Activated T-cell treated with anti-CD3 and anti-CD28 coated beads, Interleukin-2, amount 50 U/mL, for 4 hours (primary cell): ENCODE measurements at places on chromosomes 4 and X. TPM values are rescaled to one million over a fixed set of nuclear protein-coding genes. Genes with fewer than 3 reads are reported as not detected.

NLGN4X gene
- total RNA-seq: 0.15 TPM

RPS6KA6 gene
- total RNA-seq: 0.16 TPM

ABCG2 gene
- total RNA-seq: 0.71 TPM

CENPU gene
- total RNA-seq: 27.9 TPM

NEUROG2 gene
- total RNA-seq: not detected

RAB33A gene
- 11.0 TPM for total RNA-seq

ZMAT1 gene
- total RNA-seq: 0.95 TPM

ADAM29 gene
- total RNA-seq: not detected

ADGRG2 gene
- not detected for total RNA-seq

DNA sequence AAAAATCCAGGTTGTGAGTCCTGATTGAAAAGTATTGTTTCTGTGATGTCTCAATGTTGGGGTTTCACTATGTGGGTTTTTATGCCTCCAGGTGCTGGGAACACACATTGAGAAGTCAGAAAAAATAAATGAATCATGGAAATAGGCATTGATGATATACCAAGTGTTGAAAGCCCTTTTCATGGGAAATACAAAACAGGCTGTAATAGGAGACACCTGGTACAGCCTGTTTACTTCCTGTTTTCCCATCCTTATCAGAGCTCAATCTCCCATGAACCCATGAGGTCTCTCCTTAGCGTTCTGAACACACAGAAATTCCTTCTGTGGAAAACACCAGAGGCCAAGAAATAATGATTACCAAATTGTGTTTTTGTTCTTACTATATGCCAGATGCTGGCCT lies 106.3 kb upstream of the BOD1L1 start:
- no peak for DNase-seq

- no peak for DNase-seq
These were observed 521.6 kb downstream of the TRIML1 start for GRCh38 chr4:188660796-188661195.

DNA sequence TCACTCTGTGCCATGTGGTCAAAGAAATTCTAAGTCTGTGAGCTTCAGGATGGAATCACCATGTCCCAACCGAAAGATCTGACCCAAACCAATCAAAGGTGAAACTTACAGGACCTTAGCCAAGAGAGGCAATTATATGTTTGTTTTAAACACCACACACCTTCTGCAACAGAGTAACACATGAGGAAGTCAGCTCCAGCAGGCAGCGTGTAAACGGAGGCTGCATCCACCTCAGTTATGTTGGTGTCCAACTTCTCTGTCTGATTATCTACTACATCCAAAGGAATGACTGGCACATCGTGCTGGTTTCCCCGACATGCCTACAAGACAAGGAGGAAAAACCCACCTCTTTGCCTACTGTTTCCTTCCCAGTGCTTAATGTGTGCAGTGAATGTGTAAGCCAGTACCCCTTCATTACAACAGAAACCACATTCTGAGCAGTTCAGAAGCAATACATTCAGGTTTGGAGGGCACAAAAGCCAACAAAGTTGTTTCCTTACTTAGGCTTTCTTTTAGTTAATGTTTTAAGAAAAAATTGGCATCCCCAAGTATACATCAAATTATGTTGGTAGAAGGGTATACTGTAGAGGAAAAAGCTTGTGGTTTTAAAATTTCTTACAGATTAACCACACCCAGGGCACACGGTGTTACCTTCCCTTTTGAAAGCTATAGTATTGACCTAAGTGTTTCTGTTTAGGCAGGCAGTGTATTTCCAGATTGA lies 12.4 kb downstream of the CASP6 start:
- no peak for DNase-seq

DNA sequence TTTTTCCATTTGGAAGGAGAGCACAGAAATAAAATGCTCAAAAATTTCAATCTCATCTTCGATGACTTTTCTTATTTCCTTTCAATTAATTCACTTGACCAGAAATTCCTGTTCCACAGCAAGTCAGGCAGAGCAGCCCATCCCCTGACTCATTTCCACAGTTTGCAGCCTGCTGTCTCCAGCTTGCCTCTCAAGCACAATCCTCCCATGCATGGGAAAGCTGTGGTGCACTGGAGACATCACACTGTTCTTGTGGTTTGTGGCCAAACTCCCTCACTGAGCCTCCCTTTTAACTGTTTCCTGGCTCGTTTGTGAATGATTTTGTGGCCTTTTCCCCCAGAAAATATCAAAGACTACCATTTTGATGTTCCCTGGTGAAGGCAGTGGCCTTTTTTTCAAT lies 114.0 kb upstream of the ENPEP start:
- DNase-seq: no peak

DNA sequence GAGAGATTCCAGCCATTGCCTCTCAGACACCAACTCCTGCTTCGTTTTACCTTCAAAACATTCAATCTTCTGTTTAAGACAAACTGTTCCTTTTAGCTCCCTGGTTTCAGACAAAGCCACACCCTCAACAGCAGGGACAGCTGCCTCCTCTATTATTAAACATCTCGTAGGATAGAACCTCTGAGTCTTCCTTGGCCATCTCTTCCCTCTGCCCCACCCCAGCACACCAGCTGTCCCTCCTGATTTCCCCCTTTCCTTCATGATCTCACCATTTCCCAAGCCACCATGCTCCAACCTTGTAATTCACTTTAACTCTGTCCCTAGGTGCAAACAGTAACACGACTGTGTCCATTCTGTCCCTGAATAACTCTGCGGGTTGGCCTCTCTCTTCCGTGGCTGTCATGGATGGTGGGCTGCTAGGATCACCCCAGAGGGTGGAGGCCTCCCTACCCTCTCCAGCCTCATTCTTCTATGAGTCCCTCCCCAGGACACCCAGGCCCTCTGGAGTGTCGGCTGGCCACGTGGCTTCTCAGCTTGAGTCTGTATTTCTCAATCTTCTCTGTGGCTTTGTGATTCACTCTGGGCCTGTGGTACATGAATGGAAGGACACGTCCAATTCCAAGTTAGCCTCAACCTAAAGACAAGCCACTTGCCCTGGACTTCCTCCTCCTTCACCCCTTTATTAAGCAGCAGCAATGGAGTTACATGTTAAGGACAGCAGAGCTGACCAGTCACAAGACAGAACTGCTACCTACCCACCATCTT lies 349.9 kb downstream of the FBXW7 start:
- no peak for DNase-seq

DNA sequence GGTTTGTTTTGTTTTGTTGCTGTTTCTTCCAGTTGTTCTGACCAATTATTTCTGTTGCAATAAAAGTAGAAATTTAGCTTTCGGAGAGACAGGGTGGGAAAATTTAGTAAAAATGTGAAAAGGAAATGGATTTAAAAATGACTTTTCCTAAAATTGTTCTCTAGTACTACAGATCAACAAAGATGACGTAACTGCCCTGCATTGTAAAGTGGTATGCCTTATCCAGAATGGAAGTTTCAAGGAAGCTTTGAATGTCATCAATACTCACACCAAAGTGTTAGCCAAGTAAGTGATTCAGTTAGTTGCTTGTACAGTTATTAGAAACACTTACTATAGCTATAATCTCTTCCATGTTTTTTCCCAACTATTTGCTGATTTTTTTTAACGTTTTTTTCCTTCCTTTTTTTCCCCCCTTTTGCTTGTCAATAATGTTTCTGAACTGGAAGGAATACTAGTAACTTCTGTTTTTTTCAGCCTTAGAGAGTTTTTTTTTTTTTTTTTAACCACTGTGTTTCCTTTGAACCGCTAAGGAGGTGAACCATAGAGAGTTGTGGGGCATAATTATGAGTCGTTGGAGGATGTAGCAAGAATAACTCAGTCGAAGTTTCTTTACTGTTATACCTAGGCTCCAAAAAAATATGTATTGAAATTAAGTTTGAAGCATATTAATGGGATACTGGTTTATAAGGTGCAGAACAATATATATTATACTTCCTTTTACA lies 2.2 kb downstream of the SRP72 start:
- DNase-seq: no peak

GRCh38 chr4:95534032-95534431 lies 14.7 kb downstream of the UNC5C start:
- no peak for DNase-seq

GRCh38 chr4:139666735-139667281 lies 1.2 kb downstream of the MGST2 start:
- no peak for DNase-seq

DNA sequence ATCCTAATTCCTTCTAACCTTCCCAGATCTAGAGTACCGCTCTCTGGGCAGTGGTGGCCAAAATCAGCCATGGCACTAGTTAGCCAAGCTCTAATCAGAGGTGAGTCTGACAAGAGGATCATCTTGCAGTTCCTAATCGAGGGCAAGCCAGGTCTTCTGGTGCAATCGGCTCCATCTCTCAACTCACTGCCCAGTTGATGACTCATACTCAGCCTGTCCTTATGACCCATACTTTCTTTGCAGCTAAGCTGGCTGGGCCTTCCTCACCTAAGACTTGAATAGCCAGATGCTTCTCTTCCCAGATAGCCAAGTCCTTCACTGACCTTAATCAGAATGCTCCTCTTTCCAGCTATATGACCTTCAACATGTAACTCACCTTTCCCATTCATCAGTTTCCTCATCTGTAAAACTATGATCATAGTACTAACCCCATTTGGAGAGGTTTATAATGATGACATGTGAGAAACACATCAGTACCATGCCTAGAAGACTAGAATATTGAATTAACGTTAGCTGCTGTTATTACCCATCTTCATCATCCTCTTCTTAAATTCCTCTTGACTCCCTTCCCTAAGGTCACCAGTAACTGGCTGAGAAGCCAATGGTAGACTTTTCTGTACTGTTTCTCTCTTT lies 57.1 kb downstream of the RELL1 start:
- DNase-seq: no peak

- no peak for DNase-seq
These were observed 153.9 kb upstream of the TENM3 start for GRCh38 chr4:182089326-182089725.

DNA sequence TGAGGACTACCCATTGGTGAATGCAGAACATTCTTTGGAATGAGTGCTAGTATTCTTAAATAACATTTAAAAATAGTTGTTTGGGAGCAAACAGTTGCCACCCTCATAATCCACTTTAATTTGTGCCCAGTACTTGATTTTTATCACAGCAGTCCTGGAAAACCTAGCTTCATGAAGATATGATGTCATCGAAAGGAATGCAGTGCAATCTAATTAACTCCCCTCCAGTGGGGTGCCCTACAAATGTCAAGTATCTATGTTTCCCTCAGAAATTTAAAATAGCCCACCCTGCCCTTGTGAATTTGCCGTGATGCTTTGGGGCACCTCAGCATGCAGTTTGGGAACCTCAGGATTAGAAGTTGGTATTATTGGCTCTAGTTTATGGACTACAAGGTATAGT lies 5.4 kb downstream of the RAB9A start:
- no peak for DNase-seq

GRCh38 chr4:147548256-147548655 lies 67.4 kb downstream of the EDNRA start:
- DNase-seq: no peak

DNA sequence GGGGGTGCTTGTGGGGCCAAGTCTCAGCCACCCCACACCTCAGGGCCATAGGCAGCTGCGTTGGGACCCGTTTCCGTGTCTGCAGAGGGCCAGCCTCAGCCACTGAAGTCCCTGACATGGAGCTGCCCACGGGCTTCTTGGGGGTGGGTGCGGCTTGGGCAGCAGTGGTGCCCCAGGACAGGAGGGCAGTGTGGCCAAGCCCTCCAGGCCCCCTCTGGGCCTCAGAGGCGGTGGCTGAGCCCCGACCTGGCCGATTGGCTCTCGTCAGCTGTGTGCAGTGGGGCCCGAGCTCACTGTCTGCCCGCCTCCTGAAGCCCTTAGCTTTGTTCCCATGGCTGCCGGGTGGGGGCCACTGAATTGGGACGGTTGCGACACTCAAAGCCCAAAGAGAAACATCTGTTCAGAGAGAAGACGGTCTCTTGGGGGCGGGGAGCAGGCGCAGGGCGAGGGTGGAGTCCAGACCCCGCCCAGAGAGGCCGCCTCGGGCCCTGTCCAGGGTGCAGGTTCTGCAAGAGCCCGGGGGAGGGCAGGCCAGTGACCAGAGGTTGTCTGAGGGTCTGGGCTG lies 9.1 kb downstream of the FGFR3 start:
- no peak for DNase-seq

DNA sequence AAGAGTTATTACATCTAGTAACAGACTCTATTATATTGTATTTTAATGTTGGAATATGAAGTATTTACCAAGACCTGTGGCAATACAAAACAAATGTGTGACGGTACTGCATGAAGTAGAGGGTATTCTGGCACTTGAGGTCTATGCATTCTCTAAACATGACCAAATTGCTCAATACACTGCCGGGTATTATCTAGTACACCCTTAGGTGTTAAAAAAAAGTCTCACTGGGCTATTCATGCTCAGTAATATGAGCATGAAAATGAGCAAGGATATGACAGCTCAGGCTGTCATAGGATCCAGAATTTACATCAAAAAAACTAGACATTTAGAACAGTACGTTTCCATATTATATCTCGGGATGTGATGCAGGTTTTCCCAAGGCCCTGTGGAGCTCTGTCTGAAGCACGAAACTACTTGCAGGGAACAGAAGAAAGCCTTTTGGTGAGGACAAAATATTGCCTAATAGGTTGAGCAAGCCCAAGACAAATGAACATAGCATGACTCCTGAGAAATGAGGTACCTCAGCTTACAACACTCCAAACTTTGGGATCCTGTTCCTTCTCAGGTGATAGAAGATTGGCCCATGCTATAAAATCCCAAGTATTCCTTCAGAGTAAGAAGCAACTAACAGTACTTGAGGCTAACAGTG lies 74.1 kb upstream of the MAOA start:
- DNase-seq: no peak

DNA sequence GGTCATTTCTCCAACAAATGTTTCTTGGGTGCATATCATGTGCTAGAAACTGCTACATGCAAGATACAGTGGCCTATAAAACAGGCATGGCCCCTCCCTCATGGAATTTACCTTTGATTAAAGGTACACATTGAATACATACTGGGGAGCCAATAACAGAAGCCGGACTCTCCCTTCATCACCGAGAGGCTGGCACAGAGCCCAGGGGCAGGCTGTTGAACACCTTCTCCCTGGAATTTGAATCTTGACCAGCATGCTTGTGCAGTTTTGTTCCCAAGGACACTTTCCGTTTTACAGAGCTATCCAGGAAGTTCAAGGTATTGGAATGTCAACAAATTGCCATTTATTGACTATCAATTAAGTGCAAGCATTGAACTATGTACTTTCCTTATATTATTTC lies 33.2 kb downstream of the PPARGC1A start:
- no peak for DNase-seq

- DNase-seq: no peak
These were observed 36.7 kb upstream of the FBXW7 start for GRCh38 chr4:152572417-152573086.

GRCh38 chr4:129043523-129043922 lies 49.8 kb downstream of the SCLT1 start:
- no peak for DNase-seq

- DNase-seq: no peak
These were observed 95.0 kb upstream of the TBL1X start for GRCh38 chrX:9369802-9370291.

DNA sequence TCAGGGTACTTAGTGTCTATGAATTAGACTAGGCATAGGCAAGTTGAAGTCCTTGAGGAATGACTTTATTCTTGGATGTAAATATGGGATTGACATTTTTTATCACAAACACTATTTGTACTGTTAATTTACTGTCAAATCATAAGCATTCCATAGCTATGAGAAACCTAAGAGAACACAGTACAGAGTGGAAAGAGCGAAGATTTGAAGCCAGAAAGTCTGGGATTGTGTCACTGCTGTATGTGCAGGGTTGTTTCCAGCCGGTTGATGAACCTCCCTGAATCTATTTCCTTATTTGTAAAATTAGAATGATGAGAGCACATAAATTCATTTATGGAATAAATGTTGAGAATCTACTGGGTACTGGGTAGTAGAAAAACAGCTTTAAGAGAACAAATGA lies 14.4 kb upstream of the KLHL5 start:
- no peak for DNase-seq

GRCh38 chr4:114674080-114674479 lies 75.5 kb downstream of the UGT8 start:
- DNase-seq: no peak
